ENCODE measurements at places on chromosomes 3 and 15.

DNA sequence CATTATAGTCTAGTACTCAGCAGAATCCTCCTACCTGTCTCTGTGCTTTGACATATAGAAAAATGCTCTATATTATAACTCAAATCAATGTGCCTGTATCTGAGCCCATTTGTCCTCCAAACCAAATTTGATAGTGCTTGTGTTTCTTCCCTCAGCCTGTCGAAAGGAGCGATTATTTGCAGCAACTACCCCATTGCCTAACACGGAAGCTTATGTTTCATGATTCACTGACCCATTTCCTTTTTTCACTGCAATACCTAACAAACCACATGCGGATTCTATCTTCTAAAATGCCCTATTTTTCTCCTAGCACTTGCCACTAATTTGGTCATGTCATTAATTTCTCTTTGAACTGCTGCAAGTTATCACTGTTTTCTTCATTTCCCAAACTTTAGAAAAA lies 1220.6 kb upstream of the CADM2 start:
- no peak for DNase-seq

DNA sequence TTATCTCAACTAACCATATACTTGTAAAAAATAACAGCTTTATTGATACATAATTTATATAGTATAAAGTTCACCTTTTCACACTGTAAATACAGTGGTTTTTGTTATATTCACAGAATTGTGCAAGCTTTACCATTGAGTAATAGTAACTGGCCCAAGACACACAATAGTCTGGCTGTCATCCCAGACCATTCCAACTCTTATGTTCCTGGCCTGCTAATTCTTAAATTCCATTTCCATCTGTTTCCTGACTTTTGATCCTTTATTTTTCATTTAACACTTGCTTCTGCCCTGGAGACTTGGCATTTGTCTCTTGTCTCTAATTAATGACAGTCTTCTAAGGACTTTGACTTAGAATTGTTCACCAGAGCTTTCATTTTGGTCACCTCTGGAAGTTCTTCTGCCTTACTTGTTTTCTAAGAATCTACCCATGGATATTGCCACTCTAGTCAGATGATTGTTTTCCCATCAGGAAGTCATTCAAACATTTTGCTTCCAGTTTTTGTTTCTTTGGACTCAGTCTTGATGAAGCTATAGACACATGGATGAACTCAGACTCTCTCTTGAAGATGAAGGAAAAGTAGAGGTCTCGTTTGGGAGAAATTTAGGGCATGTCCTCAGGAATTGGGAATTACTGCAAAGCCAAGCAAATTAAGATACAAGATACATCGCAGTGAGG lies 27.2 kb upstream of the PLSCR4 start:
- no peak overlapping the region for H3K4me3 ChIP-seq
- no peaks in the 10 kb centered on the region for H3K27me3 ChIP-seq
- no peak for DNase-seq
- H3K27ac ChIP-seq = no peak overlapping the region

DNA sequence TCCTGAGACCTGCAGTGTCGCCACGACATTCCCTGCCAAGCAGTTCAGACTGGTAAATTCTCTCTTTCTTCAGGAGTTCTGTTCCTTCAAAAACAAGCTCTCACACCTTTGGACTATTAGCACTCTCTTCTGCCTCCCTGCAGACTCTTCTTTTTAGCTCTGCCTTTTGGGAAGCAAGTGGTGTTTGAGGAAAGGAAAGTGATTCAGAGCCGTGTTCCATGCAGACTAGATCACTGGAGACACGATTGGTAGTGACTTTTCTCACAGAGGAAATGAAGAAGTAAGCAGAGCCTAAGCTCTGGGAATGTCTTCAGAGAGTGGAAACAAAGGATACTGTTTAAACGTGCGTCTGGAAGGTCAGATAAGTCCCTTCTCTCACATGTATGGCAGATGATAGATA lies 270.6 kb upstream of the TPRG1 start:
- no peaks in the 10 kb centered on the region for H3K4me1 ChIP-seq
- no peaks in the 10 kb centered on the region for H3K36me3 ChIP-seq
- DNase-seq = no peak
- no peaks in the 10 kb centered on the region for H3K27me3 ChIP-seq

DNA sequence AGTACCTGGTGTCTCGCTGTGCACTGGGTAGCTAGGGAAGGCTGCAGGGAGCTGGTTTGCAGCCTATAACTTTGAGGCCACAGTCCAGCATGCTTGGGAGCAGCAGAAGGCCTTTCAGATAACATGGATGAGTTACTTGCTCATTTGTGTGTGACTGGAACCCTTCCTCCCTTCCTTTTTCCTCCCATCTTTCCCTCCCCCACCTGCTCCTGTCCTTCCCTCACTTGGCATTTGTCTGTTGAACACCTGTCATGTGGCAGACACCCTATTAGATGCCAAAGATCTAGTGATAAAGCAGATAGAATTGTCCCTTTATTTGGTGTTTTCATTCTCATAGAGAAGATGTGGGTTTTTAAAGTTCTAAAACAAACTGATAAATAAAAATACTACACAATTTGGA lies 71.6 kb downstream of the LRTM1 start:
- no peak overlapping the region for H3K4me3 ChIP-seq
- no peak overlapping the region for H3K27ac ChIP-seq

DNA sequence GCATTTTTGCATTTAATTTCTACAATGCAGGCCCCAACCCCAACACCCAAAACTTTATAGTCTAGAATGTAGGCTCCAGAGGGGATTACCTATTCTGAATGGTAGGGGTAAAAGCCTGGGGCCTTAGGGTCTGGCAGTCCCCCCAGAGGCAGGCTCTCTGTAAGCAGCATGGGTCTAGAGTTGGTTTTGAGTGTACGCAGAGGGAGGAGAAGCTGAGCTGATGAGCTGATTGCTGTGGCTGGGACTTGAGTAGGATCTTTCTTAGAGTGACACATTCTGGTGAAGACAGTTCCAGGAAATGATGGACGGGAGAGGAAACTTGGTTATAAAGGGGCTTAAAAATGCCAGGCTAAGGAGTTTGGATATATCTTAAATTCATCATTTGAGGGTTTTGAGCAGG lies 2.1 kb downstream of the LPP start:
- DNase-seq = no peak
- no peaks in the 10 kb centered on the region for H3K27me3 ChIP-seq
- H3K4me3 ChIP-seq = no peak overlapping the region
- no peaks in the 10 kb centered on the region for H3K36me3 ChIP-seq
- H3K27ac ChIP-seq = no peak overlapping the region
- H3K4me1 ChIP-seq = peaks cover 27% of the 10 kb centered on the region

DNA sequence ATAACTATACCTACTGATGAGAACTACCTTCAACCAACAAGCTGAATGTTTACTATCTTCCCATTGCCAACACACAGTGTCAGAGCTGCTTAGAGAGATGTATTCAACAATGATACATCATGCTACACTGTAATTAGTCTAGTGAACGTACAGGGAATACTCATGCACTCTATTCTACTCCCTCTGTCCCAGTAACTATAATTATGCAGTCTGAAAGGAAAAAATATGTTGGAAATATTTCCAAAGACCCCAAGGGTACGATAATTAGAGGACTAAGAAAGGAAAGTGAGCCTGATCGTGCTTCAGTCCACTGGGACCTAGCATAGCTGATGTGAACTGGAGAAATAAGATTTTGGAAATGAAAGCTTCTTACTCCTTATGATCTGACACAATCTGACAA lies 36.9 kb upstream of the FSIP1 start:
- no peak for DNase-seq
- no peaks in the 10 kb centered on the region for H3K4me1 ChIP-seq
- H3K27me3 ChIP-seq = no peaks in the 10 kb centered on the region
- no peaks in the 10 kb centered on the region for H3K36me3 ChIP-seq
- H3K27ac ChIP-seq = no peak overlapping the region
- no peak overlapping the region for H3K4me3 ChIP-seq

- no peak overlapping the region for H3K4me3 ChIP-seq
- DNase-seq = no peak
- H3K27ac ChIP-seq = no peak overlapping the region
- no peaks in the 10 kb centered on the region for H3K27me3 ChIP-seq
- H3K36me3 ChIP-seq = no peaks in the 10 kb centered on the region
These were observed 31.6 kb downstream of the GOLGA6L2 start for GRCh38 chr15:23415321-23415865.

GRCh38 chr3:185537369-185537970 lies 14.9 kb downstream of the LIPH start:
- H3K27me3 ChIP-seq = no peaks in the 10 kb centered on the region
- peak overlapping the region; percentile 33 for H3K4me3 ChIP-seq
- H3K36me3 ChIP-seq = no peaks in the 10 kb centered on the region
- peaks cover 12% of the 10 kb centered on the region for H3K4me1 ChIP-seq
- H3K27ac ChIP-seq = no peak overlapping the region

DNA sequence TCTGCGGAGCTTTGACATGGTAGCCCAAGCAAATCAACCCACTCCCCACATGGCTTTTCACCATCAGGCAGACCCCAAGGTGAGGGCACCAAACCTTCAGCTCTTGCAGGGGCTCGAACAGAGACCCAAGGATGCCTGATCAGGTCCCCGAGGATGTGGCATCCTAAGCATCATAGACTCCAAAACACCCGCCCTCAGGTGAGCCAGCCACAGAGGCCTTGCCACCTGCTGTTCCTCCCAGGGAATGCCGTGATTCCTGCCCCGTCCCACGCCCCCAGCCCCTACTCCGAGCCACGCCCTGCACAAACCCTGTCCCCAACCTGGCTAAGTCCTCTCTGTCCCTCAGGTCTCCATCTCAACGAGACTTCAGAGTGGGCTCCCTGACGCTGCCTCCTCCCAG lies 34.7 kb upstream of the SLC41A3 start:
- H3K27ac ChIP-seq = no peak overlapping the region
- no peak overlapping the region for H3K4me3 ChIP-seq
- no peak for DNase-seq
- no peaks in the 10 kb centered on the region for H3K36me3 ChIP-seq
- no peaks in the 10 kb centered on the region for H3K27me3 ChIP-seq
